ENCODE measurements at places on chromosomes 7 and 10.

DNA sequence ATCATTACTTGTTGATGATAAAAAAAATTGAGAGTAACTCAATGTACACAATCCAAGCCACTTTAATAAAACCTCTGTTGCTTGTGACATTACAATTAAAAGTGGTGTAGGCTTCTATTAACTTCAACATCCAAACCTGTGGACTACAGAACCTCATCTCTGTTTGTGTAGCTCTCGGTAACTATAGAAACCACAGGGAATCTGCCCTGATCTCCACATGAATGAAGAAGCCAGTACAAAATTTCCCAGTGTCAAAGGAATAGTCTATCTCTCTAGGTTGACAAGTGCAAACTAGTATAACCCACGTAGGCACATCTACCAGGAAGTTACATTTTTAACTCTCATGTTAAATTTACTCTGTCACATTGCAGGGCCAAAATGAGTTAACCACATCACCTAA lies 204.3 kb downstream of the CHCHD3 start:
- no peak for DNase-seq

GRCh38 chr7:70063927-70064326 lies 465.7 kb downstream of the AUTS2 start:
- no peak for DNase-seq

DNA sequence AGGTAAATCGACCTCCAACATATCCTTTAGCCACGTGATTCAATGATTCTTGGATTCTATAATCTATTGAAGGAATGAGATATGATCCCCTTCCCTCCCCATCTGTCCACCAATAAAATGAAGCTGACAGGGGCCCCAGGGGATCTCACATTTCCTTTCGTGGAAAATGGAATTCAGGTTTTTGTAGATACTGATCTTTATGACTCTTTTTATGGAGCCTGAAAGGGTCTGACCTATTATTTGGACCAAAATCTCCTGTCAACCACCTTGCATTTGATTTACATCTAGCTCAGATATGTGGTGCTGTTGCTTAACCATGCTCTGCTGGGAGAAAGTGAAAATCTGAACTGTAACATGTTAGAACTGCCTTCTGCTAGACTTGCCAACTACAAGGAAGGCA lies 234.0 kb upstream of the CXCL12 start:
- DNase-seq, result no peak

- no peak for DNase-seq
These were observed 3.1 kb downstream of the ZRANB1 start for GRCh38 chr10:124944982-124945381.

DNA sequence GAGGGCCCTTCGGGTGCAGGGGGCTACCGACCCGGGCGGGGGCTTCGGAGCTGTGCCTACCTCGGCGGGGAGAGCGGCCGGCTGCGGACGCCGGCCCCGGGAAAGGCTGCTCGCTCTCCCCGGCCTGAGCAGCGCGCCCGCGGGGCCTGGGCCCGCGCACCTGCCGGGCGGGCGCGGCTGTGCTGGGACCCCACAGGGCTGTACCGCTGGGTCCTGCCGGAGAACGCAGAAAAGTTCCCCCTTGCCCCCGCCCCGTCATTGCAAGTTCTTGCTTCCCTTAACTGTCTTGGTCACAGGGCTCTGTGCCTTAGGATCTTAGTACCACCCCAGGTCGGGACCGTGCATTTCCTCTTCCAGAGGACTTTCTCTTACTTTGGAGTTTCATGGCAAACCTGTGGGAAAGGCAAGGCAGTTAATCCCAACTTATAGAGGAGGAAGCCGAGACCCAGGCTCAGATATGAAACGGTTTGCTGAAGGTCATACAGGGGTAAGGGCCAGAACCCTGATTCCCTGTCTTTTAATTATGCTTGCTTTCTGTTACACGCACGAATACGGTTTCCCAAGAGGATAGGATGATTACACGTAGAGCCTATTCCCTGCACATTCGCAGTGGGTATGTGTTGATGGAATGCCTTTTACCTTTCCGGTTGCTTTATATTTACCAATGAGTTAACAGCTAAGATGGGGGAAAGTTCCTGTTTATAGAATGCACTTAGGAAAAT lies 652 bp downstream of the PCGF5 start:
- DNase-seq, result no peak

DNA sequence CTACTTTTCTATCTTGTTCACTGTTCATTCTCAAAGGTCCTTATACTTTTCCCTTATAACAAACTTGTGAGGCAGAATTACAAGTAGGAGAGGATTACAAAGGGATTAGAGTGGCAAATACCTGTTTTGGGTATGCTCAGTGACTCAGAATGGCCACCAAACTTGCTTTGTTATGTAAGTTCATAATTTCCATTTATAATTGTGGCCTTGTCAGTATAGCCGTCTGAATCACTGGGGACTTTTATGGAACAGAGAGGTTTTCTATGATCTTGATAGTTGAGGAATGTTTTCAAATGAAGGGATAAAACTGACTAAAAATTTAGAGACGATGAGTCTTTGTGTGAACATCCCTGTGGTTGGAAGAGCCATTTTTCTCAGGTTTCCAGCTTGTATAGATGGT lies 116.2 kb downstream of the SND1 start:
- no peak for DNase-seq

DNA sequence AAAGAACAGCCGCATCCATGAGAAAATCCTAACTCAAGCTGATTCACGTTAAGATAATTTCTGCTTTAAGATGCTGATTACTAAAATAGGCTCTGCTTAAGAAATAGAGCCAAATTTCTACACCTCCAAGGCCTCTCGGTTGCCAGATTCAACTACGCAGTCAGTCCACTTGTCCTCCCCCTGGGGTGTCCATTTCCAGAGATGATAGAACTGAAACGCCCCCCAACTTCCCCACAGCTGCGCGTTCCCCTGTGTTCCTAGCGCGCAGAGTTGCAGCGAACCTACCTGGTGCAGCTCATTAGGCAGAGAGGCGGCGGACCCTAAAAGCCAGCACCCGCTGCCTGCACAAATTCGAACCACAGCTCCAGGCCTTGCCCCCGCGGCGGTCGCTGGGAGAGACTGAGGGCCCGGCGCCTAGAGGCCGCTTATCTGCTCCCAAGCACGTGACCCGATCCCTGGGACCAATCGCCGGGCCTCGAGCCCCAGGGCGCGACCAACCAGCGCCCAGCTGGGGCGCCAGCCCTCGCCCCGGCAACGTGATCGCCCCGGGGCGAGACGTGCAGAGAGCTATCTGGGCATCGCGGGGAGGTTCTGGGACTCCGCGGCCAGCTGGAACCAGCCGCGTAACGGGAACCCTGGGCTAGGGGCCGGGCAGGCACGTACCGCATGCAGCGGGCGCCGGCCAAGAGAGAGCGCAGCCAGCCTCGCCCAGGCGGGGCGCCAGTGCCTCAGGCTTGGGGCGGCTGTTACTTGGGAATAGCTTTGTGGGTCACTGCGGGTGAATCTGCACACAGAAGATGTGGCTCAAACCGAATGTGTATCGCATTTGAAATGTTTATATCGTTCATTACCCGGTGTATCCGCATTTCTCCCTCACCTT lies at the start of gene PPP1R3C:
Gene PPP1R3C (minus strand): TSS at position 401 of the 880 bp plus-strand sequence. CDS start 102 bp downstream, at position 299.
- no peak for DNase-seq

DNA sequence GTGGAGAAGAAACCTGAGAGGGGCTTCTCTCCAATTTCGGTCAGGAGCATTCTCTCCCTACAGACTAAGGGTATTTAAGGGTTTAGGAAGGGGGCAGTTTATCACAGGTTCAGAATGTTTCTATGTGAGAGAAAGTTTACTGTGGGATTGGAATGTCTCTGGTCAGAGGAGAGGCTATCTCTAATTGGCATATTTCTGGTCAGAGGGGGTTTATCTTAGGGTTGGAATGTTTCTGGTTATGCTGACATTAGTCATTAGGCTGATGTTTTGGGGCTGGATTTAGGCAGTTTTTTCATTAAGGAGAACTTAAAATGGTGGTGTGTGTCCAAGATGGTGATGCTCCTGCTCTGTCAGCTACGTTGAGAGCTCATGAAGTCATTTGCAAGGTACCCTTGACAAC lies 758.0 kb downstream of the TYW1 start:
- DNase-seq, result no peak

DNA sequence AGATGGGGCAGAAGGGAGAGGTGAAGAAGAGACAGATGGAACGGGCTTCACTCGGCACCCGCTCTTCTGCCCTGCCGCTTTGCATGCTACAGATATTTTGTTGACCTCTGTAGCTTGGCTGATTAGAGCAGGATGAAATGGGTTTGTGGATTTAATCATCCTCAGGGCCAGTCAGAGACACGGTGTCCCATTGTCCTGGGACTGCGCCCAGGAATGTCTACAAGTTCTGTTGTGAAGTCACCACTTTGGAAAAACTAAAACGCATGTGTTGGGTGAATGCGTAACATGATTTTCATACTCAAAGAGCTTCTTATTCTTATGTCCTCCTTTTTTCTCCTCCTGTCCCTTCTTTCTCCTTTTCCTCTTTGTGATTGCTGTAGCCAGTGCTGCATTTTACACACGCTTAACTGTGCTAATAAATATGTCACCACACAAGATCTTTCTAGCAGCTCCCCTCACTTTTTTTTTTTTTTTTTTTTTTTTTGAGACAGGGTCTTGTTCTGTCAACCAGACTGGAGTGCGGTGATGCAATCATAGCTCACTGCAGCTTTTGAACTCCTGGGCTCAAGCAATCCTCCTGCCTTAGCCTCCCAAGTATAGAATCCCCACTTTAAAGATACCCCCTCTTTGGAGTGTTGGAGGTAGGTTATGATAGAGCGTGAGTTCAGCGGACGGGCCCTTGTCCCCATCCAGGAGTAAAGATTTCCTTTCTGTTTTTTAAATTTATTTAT lies 3.4 kb downstream of the CPA4 start:
- DNase-seq, result no peak

DNA sequence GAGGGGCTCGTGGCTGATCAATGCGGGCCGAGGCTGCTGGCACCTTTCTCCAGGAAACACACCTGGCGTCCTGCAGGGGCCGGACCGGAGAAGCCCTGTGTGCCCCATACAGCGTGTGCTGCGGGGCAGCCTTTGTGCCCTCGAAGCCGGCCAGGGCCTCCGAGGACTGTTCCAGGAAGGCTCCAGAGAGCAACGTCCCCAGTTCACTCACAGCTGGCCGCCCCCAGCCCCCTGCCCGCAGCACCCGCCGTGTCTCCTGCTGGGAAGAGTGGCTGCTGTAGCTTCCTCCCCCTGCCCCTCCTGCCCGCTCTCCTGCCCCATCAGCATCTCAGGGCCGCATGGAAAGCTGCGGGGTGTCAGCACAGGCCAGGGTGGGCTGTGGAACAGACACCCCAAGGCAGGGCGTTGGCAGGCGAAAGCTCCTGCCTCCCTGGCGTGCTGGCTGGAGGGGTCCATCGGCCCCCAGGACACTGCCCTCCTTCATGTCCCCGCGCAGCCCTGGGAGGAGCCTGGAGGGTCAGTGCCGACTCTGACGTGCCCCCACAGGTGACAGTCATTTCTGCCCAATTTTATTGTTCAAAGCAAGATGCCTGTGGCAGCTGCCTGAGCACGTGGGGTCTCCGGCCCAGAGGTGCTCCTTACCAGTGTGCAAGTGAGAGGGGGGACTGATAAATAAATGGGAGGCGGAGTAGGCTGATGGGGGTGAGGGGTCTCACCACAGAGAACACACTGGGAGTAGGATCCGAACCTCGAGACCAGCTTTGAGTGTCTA lies 95.8 kb upstream of the DIP2C start:
- no peak for DNase-seq

DNA sequence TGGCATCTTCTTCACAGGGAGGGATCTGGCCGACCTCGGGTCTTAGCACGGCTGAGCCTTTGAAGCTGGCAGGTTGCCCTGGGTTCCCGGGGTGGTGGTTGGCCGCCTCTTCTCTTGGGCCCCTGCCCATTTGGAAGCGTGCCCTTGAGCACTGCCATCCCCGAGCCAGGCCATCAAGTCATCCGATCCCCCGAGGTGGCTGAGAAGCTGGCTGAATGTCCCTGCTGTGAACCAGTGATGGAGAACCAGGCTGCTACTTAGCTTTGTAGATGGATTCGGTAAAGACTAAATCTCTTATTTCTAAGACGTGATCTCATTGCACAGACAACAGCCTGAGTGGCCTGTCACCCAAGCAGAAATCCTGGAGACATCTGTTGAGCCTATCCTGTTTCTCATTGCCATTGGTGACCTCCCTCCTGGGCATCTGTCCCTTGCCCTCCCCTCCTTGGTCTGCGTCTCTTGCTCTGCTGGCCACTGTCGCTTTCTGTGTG lies 74.3 kb downstream of the GRK5 start:
- DNase-seq, result no peak

GRCh38 chr7:155799514-155799913 lies 12.7 kb downstream of the SHH start:
- no peak for DNase-seq

GRCh38 chr7:70523249-70523988 lies 608.5 kb upstream of the GALNT17 start:
- DNase-seq, result no peak

GRCh38 chr10:85545874-85546273 lies 820.7 kb downstream of the GRID1 start:
- no peak for DNase-seq

- DNase-seq, result no peak
These were observed 244.2 kb upstream of the YAE1 start for GRCh38 chr7:39321909-39322498.

GRCh38 chr10:17787087-17787961 lies 21.8 kb upstream of the MRC1 start:
- no peak for DNase-seq

- no peak for DNase-seq
These were observed 12.7 kb downstream of the AKR1E2 start for GRCh38 chr10:4838743-4839142.

- DNase-seq, result no peak
These were observed 724.0 kb downstream of the ANKRD7 start for GRCh38 chr7:118948508-118948907.

DNA sequence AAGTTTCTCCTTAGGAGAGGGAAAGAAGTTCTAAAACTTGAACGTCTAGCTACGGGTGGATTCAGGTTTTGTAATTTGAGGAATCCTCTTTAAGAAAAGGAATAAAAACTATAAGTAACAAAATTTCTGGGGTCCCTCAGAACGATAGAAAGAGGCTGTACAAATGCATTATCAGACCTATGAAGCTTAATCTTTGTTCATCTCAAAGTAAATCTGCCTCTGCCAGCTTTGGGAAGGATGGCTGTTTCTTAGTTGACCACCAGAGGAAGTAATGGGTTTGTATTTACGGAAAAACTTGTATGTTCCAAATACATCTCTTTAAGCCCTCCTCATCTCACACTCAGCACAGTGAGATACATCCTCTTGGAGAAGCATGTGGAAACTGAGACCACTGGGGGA lies 864 bp downstream of the PSTK start:
- DNase-seq, result no peak

- no peak for DNase-seq
These were observed 107.2 kb upstream of the FAM180A start for GRCh38 chr7:135855846-135856245.

DNA sequence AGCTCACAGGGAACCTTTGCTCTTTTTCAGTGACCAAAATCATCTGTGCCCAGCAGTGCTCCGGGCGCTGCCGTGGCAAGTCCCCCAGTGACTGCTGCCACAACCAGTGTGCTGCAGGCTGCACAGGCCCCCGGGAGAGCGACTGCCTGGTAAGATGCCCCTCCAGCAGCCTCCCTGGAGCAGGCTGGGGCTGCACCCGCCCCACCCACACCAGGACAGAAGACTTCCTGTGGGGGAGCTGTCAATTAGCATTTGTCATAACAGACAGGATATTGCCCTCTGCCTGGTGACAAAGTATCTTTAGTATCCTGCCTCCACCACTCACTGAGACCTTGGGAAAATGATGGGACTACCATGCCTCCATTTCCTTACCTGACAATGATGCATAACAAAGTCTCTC lies 133.7 kb downstream of the EGFR start:
- DNase-seq, result no peak

GRCh38 chr7:26560526-26561256 lies 269.0 kb downstream of the SNX10 start:
- no peak for DNase-seq

- DNase-seq, result no peak
These were observed 130.1 kb downstream of the NT5C2 start for GRCh38 chr10:103062854-103063590.

- no peak for DNase-seq
These were observed 35.3 kb downstream of the KCNH2 start for GRCh38 chr7:150942591-150943452.
